HepG2 (cell line): ENCODE measurements at places on chromosomes 16 and 17. TPM values are rescaled to one million over a fixed set of nuclear protein-coding genes. Genes with fewer than 3 reads are reported as not detected.
A peak's percentile ranks its signal among the peaks of the same experiment; 100 is the strongest.

DNA sequence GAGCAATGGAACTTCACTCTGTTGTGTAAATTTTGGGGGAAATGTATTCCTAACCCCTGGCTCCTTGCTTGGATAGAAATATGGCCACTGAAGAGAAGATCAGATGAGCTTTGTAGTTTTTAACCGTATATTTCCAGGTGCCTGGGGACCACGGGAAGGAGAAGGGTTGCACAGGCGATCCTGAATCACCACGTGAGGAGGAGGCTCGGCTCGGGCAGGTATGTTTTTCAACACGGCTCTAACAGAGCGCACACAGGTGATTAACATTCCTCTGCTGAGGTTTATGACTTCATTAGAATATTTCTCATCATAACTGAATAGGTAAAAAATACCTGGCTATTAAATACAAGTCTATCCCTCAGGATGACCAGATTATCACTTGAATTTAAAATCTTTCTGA lies 495.0 kb upstream of the ZFHX3 start:
- H3K4me1 ChIP-seq, result no peaks in the 10 kb centered on the region
- H3K27ac ChIP-seq, result no peak overlapping the region
- no peaks in the 10 kb centered on the region for H3K36me3 ChIP-seq
- DNase-seq, result no peak

DNA sequence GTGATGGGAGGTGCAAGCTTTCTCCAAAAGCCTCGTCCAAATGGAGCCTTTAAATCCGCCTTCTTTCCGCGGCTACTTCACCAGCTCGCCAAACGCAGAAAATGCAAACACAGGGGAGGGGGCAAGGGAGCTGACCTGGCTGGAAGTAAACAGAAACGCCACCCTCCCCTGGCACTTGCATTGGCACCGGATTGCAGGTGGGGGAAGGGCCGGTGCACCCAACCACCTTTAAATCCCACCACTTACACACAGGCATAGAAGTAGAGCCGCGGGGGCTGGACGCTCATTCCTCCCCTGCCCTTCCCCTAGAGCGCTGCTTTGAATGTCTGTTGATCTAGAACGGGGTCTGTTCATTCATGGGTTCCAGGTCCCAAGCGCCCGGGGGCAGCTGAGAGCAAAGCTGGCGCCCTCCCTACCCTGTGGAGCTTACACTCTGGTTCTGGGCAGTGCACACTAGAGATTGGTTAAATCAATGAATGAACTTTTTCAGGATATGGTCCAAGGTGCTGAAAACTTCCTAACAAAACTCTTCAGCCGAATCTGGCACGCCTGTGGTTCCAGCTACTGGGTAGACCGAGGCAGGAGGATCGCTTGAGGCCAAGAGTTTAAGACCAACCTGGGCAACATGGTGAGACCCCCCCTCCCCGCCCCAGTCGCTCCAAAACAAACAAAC lies 920 bp upstream of the ZCCHC14 start:
- no peak for DNase-seq
- H3K36me3 ChIP-seq, result no peaks in the 10 kb centered on the region
- peak overlapping the region; percentile 49 for H3K4me3 ChIP-seq
- H3K27me3 ChIP-seq, result no peaks in the 10 kb centered on the region

The TEX19 gene
- total RNA-seq, result 1.3 and 1.8 TPM in 2 replicates

The GPRC5B gene
- total RNA-seq, result 0.24 and 0.53 TPM in 2 replicates

DNA sequence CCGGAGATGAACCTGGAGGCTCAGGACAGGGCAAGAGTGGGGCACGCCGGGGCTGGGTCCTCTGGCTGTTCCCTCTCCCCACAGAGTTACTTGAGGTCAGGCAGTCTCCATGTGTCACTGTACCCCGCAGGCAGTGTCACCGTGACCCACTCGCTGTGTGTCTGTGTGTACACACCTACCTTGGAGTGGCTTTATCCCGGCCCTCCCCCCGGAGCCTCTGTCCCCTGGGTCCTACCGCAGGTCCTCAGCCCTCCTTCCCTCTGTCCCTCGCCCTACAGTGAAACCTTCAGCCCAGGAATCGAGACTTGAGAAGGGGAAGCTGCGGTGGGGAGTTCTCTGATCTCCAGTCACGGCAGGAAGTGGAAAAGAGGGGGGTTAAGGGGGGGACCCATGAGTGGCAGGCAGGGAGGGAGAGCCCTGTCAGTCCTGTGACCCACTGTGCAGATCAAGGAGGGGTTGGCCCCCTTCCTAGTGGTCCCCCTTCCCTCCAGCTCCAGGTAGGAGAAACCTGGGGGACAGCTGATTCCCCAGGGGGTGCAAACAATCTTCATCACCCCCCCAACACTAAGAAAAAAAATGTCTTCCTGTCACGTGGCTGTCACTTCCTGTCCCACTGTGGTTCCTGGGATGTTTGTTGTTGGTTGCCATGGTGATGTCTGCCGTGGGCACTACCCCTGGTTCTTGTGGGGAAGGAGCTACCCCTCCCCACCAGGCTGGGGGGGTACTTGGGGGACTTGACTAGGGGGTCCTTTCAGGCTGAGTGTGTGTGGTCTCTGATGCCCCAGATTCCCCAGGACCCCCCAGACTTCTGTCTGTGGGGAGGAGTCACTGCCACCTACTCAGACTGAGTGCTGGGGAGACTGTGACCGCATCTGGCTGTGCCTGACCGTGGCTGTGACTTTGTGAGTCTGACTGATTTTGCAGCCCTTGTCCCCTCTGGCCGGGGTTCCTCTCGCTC lies 13.7 kb downstream of the RARA start:
- H3K4me1 ChIP-seq, result peaks cover 87% of the 10 kb centered on the region
- no peak overlapping the region for H3K27ac ChIP-seq
- H3K27me3 ChIP-seq, result no peaks in the 10 kb centered on the region; the same call in 2 of the 3 replicates
- H3K36me3 ChIP-seq, result no peaks in the 10 kb centered on the region

GRCh38 chr17:50093807-50094206 lies 1.3 kb upstream of the PDK2 start:
- no peak overlapping the region for H3K4me3 ChIP-seq
- no peak overlapping the region for H3K27ac ChIP-seq
- no peaks in the 10 kb centered on the region; the same call in 2 of the 3 replicates for H3K36me3 ChIP-seq
- no peak for DNase-seq
- peaks cover 18% of the 10 kb centered on the region for H3K4me1 ChIP-seq
